ENCODE measurements at places on chromosomes 2 and 18. TPM values are rescaled to one million over a fixed set of nuclear protein-coding genes. Genes with fewer than 3 reads are reported as not detected.

The MAPK4 gene
- polyA plus RNA-seq: 16.0 TPM

The MAL gene
- 3.9 TPM for polyA plus RNA-seq

The XDH gene
- not detected for polyA plus RNA-seq

The MAP3K19 gene
- polyA plus RNA-seq: not detected

The IL36B gene
- not detected for polyA plus RNA-seq

The RALB gene
- polyA plus RNA-seq: 51.2 TPM

The KHK gene
- 2.8 TPM for polyA plus RNA-seq

GRCh38 chr18:13232971-13233786 lies 14.6 kb downstream of the LDLRAD4 start:
- DNase-seq: no peak

- peak; percentile 55 for DNase-seq
Observed at GRCh38 chr2:200226451-200227426, 79.8 kb upstream of the SPATS2L start.

DNA sequence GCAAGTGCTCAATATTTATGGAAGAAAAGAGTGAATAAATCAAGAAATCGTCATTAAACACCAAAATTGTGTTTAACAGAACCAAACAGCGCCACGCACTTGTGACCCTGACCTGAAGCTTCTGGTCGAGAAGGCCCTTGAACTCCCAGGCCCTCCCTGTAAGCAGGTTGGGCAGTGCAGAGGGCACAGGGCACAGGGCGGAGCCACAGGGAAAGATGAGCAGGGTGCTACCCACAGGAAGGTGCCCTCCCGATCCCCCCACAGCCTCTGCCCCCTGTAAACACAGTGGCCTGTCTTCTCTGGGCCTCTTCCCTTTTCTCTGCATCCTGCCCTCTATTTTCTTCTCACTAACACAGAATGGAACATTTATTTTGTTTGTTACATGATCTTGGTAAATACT lies 16.9 kb upstream of the TUBB6 start:
- DNase-seq: no peak

DNA sequence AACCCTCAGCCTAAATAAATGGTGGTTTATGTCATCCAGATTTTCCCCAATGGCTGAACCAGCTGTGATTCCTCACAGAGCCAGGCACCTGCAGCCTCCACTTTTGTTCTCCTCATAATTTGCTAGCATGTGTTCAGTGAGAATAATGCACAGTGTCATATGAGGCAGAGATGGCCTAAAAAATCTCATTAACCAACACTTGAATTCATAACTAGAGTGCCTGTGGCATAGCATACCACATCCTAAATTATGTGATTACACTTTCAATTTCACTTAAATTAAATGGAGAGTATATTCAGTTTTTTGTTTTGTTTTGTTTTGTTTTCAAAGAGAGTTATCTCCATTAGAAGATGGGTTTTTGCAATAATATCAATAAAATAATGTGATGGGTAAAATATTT lies 488.0 kb downstream of the CBLN2 start:
- no peak for DNase-seq

DNA sequence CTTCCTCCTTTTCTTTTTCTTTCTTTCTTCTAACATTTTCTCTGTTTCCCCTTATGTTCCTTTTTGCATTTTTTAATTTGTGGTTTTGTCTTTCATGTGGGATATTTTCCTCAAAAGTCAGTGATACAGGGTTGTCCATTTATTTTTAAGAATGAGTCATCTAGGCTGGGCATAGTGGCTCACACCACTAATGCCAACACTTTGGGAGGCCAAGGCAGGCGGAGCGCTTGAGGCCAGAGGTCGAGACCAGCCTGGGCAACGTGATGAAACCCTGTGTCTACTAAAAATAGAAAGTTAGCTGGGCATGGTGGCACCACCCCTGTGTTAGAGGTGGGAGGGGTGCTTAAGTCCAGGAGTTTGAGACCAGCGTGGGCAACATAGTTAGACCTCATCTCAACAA lies 35.8 kb downstream of the KATNAL2 start:
- DNase-seq: no peak

DNA sequence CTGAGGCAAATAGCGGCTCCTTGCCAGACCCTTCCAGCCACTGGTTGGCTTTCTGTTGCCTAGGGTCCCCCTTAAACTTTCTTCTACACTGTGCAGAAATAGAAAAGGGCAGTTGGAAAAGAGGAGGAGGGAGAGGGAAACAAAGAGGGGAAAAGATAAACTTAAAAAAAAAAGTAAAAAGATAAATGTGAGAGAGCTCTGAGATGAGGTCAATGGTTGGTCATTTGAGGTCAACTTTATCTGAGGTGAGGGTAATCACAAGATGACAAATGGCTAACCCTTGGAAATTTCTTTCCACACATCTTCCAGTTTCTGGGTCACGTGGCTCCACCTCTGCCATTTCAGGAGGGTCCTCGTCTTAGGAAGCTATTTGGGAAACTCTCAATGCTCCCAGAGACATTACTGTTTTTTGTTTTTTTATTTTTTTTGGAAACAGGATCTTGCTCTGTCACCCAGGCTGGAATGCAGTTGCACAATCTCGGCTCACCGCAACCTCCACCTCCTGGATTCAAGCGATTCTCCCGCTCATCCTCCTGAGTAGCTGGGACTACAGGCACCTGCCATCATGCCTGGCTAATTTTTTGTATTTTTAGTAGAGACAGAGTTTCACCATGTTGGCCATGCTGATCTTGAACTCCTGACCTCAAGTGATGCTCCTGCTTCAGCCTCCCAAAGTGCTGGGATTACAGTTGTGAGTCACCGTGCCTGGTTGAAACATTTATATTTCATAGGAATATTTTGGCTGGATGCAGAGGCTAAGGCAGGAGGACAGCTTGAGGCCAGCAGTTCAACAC lies 199.9 kb downstream of the TGIF1 start:
- no peak for DNase-seq

GRCh38 chr18:45639408-45639807 lies 24.1 kb downstream of the SLC14A2 start:
- DNase-seq: no peak

DNA sequence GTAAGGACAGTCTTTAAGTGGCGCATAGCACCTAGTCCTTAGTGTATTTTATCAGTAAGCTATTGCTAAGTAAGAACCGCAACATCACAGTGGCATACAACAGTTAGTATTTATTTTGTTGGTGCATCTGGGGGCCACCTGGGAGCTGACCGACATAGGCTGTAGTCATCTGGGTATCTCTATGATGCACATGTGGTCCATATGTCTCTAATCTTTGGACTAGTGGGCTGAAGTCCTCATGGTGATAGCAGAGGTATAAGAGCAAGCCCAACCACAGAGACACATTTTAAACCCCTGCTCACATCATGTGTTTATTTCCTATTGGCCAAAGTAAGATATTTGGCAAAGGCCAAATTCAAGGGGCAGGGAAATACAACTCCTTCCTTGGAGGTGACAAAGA lies 2.9 kb downstream of the CAMKMT start:
- DNase-seq: no peak

GRCh38 chr2:96768083-96768561 lies 7.4 kb downstream of the CNNM4 start:
- DNase-seq: no peak

DNA sequence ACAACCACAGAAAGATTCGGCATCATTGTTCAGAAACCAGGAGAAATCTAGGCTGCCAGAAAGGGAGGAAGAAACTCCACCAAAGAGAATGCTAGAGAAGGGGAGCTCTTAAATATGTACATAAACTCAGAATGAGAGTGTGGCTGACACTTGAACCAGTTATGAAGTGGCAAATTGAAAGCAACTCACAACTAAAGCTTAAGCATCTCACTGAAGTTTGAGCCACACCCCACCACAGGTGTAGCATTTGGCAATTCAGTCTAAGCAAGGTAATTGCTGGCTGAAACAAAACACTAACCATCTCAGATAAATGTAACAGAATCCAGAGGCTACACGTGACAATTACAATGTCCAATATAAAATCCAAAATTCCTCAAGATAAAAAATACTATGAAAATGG lies 168.4 kb downstream of the DOK6 start:
- no peak for DNase-seq

DNA sequence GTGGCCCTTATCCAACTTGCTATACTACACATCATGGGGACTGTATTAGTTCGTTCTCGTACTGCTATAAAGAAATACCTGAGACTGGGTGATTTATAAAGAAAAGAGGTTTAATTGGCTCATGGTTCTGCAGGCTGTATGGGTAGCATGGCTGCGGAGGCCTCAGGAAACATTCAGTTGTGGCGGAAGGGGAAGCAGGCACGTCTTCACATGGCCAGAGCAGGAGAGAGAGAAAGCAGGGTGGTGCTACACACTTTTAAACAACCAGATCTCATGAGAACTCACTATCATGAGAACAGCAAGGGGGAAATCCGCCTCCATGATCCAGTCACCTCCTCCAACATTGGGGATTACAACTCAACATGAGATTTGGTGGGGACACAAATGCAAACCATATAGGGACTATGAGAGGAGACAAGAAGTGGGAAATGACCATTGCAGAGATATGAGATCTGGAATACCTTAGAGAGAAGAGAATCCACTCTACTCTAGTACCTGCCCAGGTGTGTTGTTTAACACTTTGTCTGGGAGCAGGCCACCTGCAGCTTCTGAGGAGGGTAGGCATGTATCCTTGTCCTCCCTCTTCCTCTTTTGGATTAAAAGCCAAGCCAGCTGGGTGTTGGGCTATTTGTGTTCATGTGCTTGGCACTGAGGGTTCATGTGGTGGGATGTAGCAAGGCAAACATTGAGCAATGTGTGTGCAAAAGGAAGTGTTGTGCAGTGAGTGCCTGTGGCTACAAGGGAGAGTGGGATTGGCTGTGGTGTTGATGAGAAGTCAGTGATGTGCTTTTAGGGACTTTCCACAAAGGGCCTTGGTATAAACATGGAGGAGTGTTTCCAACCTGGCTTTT lies 22.8 kb downstream of the TTLL4 start:
- no peak for DNase-seq

DNA sequence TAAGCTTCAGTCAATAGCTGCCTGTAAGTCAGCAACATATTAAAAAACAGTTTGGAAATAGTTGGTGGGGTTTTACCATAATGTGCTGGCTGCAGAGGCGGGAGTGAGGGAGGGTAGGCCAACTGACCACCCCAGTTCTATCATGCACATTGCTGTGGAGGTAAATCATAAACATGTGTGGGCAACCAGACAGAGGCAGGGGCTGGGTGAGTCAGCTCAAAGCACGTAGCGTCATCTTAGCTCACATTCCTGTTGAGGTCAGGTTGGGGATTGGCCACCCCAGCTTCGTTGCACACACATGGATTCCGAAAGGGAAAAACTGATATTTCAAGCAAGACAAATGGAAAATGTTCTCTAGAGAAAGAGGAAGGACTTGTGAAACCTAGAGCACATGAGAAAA lies 19.5 kb downstream of the GPR45 start:
- peak; percentile 44 for DNase-seq

DNA sequence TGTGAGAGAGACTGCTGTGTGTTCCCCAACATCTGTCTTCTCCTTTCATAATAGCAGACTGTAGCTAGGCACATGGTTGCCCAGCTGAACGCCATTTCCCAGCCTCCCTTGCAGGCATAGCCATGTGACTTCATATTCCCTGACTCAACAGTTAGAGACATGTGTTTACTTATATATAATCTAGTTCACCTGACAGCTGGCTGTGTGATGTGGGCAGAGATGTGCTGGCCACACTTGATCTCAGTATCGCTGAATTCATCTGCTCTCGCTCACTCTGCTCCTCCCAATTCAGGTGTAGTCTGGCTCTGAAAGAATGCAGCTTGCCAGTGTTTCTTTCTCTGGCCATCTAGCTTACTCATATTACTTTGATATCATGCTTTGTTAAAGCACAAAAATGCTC lies 52.3 kb upstream of the SEC11C start:
- no peak for DNase-seq

DNA sequence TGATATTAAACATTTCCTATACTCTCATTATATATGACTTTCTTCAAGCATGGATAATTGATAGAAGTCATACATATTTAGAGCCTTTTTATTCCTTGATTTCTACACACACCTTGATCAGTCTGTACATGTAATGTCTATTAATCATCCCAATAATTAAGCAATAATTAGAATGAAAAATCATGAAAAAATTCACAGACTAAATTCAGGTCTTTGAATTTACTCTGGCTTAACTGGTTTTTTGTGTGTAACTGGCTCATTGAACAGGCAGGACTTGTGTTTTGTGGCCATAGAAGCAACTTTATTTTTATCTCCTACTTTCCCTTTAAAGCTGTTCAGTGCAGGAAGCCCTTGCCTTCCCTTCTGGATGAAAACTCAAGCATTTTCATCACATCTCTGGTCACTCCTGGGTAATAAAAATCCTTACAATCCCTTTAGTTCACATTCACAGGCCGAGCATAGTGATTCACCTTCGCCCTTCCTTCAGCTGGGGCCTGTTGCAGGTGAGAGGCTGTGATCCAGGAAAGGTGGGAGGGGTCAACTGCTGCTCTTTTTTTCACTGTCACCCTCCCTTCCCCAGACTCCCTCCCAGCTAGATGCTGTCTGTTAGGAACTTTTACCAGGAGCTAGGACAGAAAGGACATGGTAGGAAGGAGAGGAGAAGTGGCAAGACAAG lies 58.0 kb upstream of the ITSN2 start:
- no peak for DNase-seq

DNA sequence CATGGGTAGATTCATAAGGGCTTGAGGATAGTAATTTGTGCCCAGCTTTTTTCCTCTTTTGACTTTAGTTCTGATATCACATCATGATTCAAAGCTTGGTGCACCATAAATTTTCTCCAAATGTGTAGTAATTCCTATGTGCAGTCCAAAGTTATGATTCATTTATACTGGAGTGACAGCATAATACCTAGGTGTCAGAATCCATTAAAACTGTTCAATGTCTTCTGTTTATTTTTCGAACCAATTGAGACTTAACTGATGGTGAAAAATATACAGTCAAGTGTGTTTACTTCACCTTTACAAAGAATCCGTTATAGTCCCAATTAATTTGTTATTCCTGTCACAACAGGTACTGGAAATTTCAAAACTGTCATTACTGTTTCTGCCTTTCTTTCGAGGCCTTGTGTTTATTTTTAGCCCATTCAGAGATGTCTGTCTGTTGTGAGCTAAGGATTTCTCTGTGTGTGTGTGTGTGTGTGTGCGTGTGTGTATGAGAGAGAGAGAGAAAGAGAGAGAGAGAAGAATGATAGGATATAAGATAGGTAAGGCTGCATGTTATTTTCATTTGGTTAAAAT lies 389.7 kb upstream of the ATP5MC3 start:
- DNase-seq: no peak

DNA sequence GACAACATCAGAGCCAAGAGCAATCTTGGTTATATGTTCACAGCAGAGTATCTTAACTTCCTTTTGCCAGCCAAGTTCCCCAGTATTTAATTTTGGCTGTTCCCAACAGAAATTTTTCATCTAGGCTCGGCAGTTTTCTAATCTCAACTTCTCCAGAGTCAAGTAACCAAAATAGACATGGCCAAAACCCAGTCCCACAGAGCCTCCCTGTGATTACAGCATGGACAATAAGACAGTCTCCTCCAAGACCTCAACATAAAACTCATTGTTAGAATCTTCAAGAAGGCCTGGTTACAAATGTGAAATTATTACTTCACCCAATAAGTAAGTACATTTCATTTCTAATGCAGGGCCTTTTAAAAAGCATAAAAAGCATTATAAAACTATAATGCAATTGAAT lies 445.7 kb downstream of the NCKAP5 start:
- DNase-seq: no peak

GRCh38 chr2:115483666-115484065 lies 1041.2 kb downstream of the DPP10 start:
- no peak for DNase-seq
